ENCODE measurements at places on chromosomes 4 and X. TPM values are rescaled to one million over a fixed set of nuclear protein-coding genes. Genes with fewer than 3 reads are reported as not detected.

DNA sequence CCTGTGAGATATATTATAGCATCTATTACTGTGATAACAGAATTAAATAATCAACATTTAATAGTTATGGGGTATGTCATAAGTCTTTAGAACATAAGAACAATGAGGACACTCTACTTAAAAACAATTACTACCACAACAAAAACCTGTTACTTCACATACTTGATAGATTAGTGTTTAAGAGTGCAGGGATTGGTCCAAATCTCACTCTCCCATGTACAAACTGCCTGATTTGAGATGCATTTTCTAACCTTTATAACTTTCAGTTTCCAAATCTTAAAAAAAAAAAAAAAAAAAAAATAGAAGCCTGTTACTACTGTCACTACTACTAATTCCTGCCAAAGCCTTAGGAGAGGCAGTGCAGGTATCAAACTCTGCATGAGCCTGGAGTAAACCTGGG lies 5.6 kb downstream of the PCDH18 start:
- DNase-seq = no peak

DNA sequence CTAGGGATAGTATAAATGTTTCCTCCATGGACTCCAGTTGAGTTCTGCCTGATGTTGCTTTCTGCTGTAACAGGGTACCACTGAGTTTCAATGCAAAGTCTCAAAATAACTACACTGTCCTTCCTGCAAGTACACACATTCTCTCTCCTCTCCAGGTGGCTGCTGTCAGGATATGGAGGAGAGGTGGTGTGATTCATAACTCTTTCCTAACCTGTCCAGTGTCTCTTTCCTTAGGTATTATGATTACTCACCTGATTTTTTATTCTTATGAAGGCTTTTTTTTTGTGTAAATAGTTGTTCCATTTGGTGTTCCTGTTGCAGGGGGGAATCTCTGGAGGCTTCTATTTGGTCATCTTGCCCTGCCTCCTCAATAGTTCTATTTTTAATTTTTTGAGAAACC lies 39.8 kb upstream of the POF1B start:
- DNase-seq = no peak

- peak; percentile 30 for DNase-seq
These were observed 162.0 kb upstream of the ATP6AP2 start for GRCh38 chrX:40418813-40419195.

- DNase-seq = no peak
These were observed 89.9 kb downstream of the FTHL17 start for GRCh38 chrX:30981968-30982367.

- DNase-seq = no peak
These were observed 106.3 kb upstream of the MID1 start for GRCh38 chrX:10726647-10727046.

GRCh38 chr4:18422685-18423084 lies 401.1 kb upstream of the LCORL start:
- no peak for DNase-seq

DNA sequence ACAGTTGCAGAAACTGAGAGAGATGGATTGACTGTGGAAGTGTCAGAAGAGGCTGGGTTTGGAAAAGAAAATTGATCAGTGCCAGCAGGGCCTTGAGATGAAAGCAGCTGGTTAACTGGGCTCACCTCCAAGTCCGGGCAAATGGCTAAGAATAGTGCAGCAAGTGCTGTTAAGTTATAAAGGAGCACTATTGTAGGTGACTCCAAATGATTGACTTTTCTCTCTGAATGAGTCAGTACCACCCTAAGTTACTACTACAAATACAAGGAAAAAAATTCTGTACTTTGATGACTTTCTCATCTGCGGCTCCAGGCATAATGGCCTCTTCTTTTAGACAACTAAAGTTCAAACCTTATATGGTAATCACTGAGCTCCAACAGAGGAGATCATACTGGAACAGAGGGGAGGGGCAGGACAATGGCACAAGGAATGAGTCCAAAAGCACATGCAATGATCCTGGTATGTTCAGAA lies 733.4 kb upstream of the INTU start:
- DNase-seq = no peak

DNA sequence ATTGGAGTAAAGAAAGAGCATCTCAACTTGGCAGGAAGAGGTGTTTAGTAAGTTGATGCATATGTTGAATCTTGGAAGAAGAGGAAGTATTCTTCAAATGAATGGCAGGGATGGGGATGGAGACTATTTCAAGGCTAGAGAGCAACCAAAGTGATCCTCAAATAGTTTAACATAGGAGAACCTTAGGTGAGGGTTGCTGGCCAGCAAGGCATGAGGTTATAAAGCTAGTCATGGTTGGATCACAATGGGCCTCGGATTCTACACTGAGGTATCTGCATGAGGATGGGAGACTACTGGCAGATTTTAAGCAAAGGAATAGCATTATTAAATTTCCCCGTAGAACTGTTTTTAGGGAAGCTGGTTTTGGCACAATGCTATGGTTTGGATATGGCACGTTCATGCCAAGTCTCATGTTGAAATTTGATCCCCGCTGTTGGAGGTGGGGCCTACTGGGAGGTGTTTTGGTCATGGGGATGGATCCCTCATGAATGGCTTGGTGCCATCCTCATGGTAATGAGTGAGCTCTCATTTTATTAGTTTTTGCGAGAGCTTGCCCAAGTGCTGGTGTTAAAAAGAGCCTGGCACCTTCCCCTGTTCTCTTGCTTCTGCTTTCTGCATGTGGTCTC lies 41.9 kb upstream of the ETNPPL start:
- DNase-seq = no peak

DNA sequence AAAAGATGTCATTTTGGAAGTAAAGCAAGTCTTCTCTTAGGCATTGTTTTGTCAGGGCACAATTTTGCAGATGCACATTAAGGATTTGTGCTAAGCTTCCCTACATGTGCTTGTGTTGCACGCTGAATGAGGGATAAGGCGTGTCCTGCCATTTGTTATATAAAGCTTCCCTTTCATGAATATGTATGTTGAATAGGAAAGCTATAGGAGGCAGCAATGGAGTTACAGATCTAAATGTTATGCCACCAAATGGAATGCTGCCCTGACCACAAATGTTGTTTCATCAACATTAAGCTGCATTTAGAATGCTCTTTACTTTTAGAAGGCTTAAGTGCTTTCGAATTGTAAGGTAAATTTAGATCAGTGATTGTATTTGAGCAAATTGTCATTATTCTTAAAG lies 20.9 kb downstream of the SGMS2 start:
- DNase-seq = no peak

DNA sequence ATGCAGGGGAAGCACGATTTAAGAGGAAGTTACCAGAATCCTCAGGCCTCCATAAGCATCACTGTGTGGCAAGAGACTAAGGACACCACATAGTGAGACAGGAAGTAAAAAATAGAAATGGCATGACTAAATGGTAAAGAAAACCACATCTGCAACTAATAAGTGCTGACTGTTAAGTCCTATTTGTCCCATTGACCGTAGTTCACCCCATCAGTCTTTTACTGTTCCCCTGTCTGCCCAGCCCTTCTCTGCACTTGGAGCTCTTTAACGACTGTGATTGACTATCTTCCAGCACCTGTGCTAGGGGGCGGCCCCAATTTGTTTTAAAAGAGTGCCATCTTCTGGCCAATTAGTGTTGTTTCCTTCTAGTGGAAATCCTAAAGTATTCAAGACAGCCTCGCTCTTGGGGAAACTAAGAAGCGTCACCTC lies 94.2 kb downstream of the MAOA start:
- peak; percentile 48 for DNase-seq

DNA sequence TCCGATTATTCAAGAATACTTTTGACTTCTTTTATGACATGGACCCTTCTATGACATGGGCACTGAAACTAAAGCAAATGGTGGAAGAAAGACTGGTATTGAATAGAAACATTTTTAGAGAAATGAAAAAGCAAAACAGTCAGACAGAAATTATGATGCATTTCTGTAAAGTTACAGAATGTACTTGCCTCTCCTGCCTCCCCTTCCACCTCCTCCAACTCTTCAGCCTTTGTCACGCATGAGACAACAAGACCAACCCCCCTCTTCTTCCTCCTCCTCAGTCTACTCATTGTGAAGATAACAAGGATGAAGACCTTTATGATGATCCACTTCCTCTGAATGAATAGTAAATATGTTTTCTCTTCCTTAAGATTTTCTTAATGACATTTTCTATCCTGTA lies 46.3 kb upstream of the HUWE1 start:
- peak; percentile 56 for DNase-seq

DNA sequence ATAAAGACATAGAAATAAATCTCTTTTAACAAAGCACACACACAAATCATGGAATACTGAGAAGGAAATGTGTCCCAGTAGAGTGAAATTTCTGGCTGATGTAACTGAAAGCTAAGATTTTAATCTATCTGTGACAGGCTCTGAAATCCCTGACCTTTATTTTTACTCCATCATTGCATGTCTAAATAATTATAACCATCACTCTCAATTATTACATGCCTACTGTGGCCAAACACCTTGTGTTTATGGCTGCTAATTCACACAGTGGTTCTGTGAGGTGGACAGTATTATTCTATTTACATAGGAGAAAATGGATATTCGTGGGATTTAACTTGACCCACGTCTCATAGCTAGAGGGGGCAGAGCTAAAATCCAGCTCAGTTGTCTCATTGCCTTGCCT lies 438.1 kb downstream of the TLL1 start:
- DNase-seq = no peak

DNA sequence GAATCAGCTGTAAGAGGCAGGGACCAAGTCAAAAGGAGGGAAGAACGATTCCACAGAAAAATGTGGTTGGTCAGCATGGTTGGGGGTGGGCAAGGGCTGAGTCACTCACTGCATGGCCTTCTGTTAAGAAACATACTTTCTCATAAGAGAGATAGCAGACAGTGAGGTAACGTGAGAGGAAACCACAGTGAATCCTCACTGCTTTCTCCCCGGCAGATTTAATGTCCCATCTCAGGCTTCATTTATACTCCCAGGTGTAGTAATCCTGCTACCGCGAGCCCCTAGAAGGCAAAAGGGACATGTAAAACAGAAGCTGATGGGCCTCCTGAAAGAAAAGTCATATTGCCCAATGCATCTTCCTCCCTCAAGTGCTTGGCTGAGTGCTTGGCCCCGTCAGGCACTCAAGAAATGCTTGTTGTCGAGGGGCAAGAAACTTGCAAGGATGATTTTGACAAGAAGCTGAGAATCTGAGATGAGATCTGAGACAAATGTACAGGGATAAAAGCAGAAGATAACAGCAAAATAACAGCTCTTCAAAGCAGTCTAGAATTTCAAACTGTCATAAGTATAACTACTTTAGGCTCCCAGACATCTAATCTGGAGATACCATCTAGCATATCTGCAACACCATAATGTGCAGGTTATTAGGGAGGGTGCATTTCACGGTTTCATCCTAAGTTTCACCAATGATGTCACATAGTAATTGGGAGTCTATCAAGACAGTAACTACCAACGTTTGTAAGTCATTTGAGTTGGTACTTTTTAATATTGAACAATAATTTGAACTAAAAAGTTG lies 40.2 kb downstream of the SH3KBP1 start:
- peak; percentile 66 for DNase-seq

DNA sequence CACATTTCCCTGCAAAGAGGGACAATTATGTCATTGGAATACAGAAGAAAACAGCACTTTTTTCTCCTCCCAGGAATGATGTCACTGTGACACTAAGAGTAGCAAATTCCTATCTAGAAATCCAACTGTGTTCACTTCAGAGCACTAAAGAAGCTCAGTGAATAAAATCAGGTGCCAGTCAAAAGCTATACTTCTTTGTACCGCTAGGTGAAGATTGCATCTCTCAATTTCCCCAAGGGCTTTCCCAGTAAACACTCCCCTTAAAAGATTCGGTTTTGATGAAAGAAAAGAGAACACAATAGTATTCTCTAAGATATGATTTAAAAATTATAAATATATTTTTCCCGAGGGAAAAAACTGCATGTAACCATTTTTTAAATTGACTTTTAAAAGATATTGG lies 104.7 kb upstream of the MID1 start:
- DNase-seq = no peak

DNA sequence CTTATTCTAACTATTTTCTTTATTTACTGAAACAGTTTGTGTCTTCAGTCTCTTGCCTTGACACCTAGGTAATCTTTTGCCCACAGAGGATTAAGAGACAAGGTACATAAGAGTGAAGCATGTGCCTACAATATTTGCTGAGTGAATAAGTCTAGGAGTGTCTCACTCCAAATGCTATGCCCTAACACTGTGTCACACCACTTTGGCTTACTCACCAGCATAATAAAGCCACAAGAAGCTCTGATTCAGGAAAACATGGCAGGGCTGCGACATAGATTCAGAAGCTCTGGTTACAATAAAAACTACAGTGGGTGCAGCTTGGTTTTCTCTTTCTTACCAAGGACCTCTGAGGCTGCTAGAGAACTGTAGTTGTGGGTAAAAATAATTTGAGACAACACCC lies 127.1 kb downstream of the RBM46 start:
- DNase-seq = no peak

DNA sequence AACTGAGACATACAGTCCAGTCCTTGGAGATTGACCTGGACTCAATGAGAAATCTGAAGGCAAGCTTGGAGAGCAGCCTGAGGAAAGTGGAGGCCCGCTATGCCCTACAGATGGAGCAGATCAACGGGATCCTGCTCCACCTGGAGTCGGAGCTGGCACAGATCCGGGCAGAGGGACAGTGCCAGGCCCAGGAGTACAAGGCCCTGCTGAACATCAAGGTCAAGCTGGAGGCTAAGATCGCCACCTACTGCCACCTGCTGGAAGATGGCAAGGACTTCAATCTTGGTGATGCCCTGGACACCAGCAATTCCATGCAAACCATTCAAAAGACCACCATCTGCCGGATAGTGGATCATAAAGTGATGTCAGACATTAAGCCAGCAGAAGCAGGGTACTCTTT lies 20.4 kb upstream of the FRMPD3 start:
- DNase-seq = peak; percentile 50

- peak; percentile 26 for DNase-seq
These were observed 895 bp downstream of the SMIM14 start for GRCh38 chr4:39637586-39638353.

GRCh38 chr4:70908993-70909556 lies 6.9 kb downstream of the MOB1B start:
- no peak for DNase-seq

DNA sequence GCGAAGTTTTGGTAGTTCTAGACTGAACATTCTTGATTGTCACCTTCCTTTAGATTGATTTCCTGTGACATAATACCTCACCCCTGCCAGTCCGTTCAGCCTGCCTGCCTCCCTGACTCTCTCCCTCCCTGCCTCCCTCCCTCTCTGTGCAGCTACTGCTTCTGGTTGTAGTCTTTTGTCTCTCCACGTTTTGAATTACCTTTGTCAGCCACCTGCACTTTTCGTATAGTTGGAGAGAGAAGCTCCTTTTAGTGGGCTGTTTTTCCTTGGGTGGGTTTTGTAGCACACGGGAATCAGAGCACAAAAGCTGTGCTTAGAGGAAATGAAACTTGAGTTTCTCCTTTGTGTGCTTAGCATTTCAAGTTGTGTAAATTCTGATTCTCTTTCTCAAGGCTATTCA lies 32.6 kb upstream of the MSMO1 start:
- peak; percentile 20 for DNase-seq

SLC9B1 gene
- total RNA-seq = 1.9 TPM

CLNK gene
- not detected for total RNA-seq

PAGE5 gene
- 0.88 TPM for total RNA-seq

SSX2B gene
- not detected for total RNA-seq

FGF13 gene
- not detected for total RNA-seq

GRIA2 gene
- total RNA-seq = not detected

ALAS2 gene
- total RNA-seq = not detected

CHRNA9 gene
- total RNA-seq = 0.10 TPM

STPG2 gene
- total RNA-seq = not detected

PRDX4 gene
- 56.0 TPM for total RNA-seq

MSX1 gene
- not detected for total RNA-seq
